Sigmoid colon (tissue), 7 donors: ENCODE measurements at places on chromosomes 7 and 10. TPM values are rescaled to one million over a fixed set of nuclear protein-coding genes. Genes with fewer than 3 reads are reported as not detected.

- H3K4me3 ChIP-seq = no peak overlapping the region
- no peaks in the 10 kb centered on the region for H3K36me3 ChIP-seq
- DNase-seq = no peak
- no peaks in the 10 kb centered on the region for H3K27me3 ChIP-seq
- H3K27ac ChIP-seq = no peak overlapping the region
Measured at GRCh38 chr7:117184367-117184766, 138.5 kb downstream of the WNT2 start.

DNA sequence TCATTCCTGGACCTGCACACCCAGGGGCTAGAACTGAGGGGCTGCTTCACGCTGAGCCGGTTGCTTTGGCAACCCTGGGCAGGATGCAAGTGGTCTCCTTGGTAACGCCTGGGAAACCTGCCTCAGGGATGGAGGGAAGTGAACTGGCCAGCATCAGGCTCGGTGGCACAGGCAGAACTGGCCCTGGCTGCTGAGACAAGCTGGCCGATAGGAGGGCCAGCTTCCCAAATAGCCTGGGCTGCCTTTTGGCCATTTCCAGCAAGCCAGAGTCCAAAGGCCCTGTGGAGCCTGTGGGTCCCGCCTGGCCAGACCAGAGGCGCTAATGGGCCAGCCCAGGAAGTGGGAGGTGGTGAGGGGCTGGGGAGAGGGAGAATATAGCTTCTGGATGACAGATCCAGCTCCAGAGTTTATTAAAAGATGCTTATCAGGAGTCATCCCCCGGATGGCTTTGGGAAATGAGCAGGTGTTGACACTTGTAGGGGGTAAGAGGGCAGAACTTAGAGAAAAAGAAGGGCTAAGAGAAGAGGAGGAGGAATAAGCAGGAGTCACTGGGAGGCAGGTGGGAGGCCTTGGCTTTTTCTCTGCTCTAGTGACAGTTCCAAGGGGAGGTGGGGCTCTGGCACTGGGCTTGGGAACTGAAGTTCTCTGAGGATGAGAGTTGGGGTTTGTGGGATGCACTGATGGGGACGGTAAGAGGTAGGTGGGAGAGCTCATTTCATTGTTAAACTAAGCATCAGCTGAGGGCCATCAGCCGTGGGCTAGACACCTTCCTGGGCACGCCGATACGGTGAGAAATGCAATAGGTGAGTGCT is 9.6 kb downstream of the NEURL1 start:
- H3K36me3 ChIP-seq = no peaks in the 10 kb centered on the region
- H3K4me3 ChIP-seq = no peak overlapping the region
- no peaks in the 10 kb centered on the region for H3K4me1 ChIP-seq
- H3K27me3 ChIP-seq = no peaks in the 10 kb centered on the region

DNA sequence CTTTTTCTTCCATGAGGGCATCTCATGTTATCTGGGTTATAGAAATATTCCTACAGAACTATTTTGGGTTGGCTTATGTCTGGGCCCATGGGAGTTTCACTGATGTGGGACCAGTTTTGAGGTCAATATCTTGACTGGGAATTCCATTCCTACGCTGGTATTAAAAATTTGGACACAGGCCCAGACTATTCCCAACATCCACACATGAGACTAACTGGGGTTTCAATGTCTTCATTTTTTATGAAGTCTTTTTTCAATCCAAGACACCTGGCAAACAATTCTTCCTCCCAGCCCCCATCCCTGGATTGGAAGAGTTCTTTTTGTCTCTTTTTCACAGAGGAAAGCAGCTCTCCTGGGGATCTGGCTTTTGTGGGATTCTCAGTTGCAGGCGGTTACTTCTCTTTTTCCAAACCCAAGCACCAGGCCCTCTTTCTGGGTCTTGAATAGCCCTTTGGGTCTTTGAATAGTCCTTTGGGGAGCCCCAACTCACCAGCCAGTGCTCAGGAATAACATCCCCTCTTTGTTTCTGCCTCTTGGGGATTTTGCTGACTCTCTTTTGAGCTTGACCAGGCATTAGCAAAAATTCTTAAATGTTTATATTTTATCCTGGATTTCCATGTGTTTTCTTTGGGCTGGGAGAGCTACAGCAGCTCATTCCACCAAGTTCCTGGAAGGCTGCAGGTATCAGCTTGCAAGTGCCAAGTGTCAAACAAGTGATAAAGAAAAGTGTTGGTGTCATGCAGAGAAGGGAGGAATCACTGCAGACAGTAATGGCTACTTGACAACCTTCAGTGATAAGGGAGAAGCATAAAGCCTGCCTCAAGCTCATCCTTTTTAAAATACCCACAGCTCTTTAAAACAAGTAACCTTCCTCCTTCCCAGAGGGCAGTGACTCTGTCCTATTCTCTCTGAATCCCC is 234.3 kb downstream of the ADAM12 start:
- H3K4me1 ChIP-seq = no peaks in the 10 kb centered on the region
- DNase-seq = no peak
- H3K27ac ChIP-seq = no peak overlapping the region
- no peaks in the 10 kb centered on the region for H3K27me3 ChIP-seq

GRCh38 chr10:7662522-7662921 is 4.2 kb downstream of the ITIH5 start:
- H3K4me3 ChIP-seq = no peak overlapping the region
- H3K4me1 ChIP-seq = peaks cover 78% of the 10 kb centered on the region
- no peaks in the 10 kb centered on the region for H3K27me3 ChIP-seq

DNA sequence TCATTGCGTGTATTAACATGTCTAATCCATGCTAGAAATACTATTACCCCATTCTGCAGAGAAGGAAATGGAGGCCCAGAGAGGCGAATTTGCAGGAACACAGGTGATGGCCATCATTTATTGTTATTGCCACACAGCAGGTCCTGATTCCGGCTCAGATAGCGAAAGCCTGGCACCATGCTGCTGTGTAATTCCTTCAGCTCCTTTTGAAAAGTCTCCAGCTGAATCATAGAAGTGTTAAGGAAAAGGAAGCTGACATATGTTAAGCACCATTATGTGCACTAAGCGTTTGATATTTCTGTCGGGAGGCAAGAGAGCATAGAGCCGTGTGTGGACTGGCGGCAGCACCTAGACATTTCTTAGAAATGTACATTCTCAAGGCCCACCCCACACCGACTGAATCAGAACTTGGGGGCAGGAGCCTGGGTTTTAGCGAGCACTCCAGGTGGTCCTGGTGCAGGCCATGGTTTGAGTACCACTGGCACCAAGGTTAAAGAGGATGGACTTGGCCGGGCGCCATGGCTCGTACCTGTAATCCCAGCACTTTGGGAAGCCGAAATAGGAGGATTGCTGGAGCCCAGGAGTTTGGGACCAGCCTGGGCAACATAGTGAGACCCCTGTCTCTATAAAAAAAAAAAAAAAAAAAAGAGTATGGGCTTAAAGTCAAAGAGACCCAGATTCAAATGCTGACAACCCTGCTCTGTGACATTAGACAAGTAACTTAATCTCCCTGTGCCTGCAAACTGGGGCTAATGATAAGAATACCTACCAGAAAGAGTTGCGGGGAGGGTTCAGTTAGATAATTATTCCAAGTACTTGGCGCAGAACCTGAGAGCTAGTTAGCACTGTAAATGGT is 52.2 kb downstream of the UNC5B start:
- no peaks in the 10 kb centered on the region for H3K27me3 ChIP-seq
- no peak overlapping the region for H3K27ac ChIP-seq
- peaks cover 2% of the 10 kb centered on the region for H3K4me1 ChIP-seq
- no peak for DNase-seq

- no peaks in the 10 kb centered on the region for H3K36me3 ChIP-seq
- H3K4me1 ChIP-seq = no peaks in the 10 kb centered on the region
- no peak overlapping the region for H3K27ac ChIP-seq
- H3K4me3 ChIP-seq = no peak overlapping the region
Measured at GRCh38 chr7:17311952-17312351, 13.5 kb downstream of the AHR start.

GRCh38 chr10:102779680-102780526 is 36.2 kb downstream of the WBP1L start:
- H3K4me1 ChIP-seq = no peaks in the 10 kb centered on the region
- no peaks in the 10 kb centered on the region for H3K36me3 ChIP-seq
- no peaks in the 10 kb centered on the region for H3K27me3 ChIP-seq
- peak overlapping the region; percentile 93 for H3K27ac ChIP-seq
- no peak overlapping the region for H3K4me3 ChIP-seq

DNA sequence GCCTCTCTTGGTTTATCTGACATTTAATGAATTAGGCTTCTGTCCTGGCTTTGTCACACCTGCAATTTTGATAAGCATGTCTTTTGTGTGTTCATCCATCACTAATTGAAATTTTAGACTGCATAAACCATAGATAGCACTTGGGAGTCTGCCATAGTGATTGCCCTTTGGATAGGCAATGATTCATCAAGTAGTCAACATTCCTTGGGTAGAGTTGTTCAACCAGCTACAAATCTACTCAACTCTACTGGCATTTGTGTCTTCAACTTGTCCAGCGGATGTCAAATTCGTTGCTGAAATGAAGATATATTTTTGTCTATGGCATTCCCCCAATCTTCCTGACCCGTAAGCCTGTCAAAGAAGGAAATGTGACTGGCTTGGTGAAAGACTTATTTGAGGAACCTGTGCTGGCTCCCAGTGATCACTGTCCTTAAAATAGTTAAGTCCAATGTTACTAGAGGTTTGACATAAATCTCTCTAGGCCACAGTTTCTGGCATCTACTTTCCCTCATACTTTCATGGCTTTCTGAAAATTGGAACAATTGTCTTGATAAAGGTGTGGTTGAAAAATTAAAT is 33.7 kb upstream of the CREB5 start:
- no peaks in the 10 kb centered on the region for H3K4me1 ChIP-seq
- no peak overlapping the region for H3K27ac ChIP-seq
- no peaks in the 10 kb centered on the region for H3K27me3 ChIP-seq
- H3K4me3 ChIP-seq = no peak overlapping the region

EN2 gene
- total RNA-seq = not detected

DNA sequence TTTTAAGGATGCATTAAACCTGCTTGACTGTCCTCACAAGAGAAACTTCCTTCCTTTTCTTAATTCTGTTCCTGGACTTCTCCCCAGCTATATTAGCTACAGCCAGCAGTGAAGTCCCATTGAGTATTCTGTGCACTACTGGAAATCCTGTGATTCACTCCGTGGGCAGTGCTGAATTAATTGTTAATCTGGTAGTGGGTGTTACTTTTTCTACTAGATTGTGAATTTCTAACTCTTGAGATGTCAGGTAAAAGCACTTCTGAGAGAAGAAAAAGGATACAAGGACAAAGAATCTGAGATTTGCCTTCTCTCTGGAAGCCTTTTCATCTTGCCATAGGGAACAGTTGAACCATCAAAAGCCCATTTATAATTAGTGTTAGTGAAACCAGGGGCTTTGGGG is 33.9 kb downstream of the CYCS start:
- DNase-seq = no peak
- no peak overlapping the region for H3K27ac ChIP-seq
- H3K4me1 ChIP-seq = no peaks in the 10 kb centered on the region
- no peaks in the 10 kb centered on the region for H3K36me3 ChIP-seq

GRCh38 chr7:127589896-127590295 is 1.7 kb downstream of the ARF5 start:
- peaks cover 26% of the 10 kb centered on the region for H3K36me3 ChIP-seq
- H3K27ac ChIP-seq = no peak overlapping the region
- H3K4me1 ChIP-seq = peaks cover 25% of the 10 kb centered on the region
- no peaks in the 10 kb centered on the region for H3K27me3 ChIP-seq

- H3K27me3 ChIP-seq = peaks cover 5% of the 10 kb centered on the region
- H3K4me3 ChIP-seq = no peak overlapping the region
- H3K4me1 ChIP-seq = no peaks in the 10 kb centered on the region
- H3K36me3 ChIP-seq = no peaks in the 10 kb centered on the region
- no peak for DNase-seq
Measured at GRCh38 chr10:49596836-49597235, 13.3 kb upstream of the SLC18A3 start.

CHN2 gene
- total RNA-seq = 15.8 TPM

PLXNA4 gene
- total RNA-seq = 3.9 TPM

- no peak overlapping the region for H3K27ac ChIP-seq
- H3K4me1 ChIP-seq = no peaks in the 10 kb centered on the region
- DNase-seq = no peak
- H3K27me3 ChIP-seq = no peaks in the 10 kb centered on the region
Measured at GRCh38 chr10:5917305-5917704, 27.3 kb downstream of the FBH1 start.

GRCh38 chr7:19284596-19285300 is 139.5 kb upstream of the FERD3L start:
- no peak for DNase-seq
- no peaks in the 10 kb centered on the region for H3K27me3 ChIP-seq
- H3K27ac ChIP-seq = no peak overlapping the region
- H3K4me1 ChIP-seq = no peaks in the 10 kb centered on the region

DNA sequence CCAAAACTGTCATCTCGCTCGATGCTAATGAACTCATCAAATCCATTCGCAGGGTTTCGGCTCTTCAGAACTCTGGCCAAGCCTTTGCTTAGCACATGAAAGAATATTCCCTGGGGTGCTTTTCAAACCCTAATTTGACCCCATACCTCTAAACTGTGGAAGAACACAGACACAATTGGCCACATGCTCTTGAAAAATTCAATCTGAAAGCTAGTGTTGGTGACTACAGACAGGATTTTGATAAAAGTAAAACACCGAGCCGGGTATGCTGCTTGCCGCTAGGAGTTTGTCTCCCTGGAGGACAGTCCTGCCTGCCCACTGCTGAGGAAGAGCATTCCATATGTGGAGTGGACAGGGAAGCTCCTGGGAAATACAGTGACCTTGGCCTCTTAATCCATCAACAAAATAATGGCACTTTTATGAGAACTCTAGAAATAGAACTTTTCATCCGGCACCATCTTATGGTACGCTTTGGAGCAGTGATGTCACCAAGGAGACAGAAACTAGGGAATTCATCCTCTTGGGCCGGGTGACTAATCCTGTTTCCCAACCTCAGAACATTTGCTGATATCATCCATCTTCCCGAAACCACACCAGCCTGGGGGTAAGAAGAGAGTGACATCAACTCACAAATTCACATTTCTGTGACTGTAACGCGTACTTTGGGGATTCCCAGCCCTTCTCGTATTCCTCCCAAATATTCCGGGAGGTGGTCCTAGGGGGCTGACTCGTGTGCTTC is 34.2 kb downstream of the MTURN start:
- H3K27me3 ChIP-seq = no peaks in the 10 kb centered on the region
- no peak overlapping the region for H3K4me3 ChIP-seq
- no peak overlapping the region for H3K27ac ChIP-seq
- no peak for DNase-seq
- no peaks in the 10 kb centered on the region for H3K36me3 ChIP-seq

CLRN3 gene
- not detected for total RNA-seq

DNA sequence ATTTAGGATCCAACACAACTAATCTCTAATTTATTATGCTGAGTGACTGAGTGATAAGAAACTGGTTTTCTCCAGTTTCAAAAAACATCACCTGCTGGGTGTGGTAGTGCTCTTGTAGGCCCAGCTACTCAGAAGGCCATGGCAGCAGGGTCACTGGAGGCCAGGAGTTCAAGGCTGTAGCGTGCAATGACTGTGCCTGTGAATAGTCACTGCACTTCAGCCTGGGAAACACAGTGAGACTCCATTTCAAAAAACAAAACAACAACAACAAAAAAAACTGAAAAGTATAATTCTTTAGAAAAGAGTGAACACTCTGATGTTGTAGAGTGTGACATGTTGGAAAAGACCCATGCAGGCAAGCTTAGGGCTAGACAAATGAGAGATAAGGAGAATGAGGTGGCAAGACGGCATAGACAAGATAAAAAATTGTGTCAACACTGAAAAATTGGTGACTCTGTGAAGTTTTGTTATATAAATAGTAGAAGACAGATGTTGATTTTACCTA is 150.1 kb upstream of the GPR22 start:
- no peak for DNase-seq
- H3K4me1 ChIP-seq = no peaks in the 10 kb centered on the region
- H3K36me3 ChIP-seq = peaks cover 4% of the 10 kb centered on the region
- no peak overlapping the region for H3K4me3 ChIP-seq
- no peak overlapping the region for H3K27ac ChIP-seq

TCAF2 gene
- total RNA-seq = 0.82 TPM

PRSS58 gene
- total RNA-seq = not detected
